ENCODE measurements at places on chromosomes 5 and 9.

GRCh38 chr5:61409568-61409967, 77.5 kb downstream of the ZSWIM6 start:
- peak; percentile 63 for DNase-seq

DNA sequence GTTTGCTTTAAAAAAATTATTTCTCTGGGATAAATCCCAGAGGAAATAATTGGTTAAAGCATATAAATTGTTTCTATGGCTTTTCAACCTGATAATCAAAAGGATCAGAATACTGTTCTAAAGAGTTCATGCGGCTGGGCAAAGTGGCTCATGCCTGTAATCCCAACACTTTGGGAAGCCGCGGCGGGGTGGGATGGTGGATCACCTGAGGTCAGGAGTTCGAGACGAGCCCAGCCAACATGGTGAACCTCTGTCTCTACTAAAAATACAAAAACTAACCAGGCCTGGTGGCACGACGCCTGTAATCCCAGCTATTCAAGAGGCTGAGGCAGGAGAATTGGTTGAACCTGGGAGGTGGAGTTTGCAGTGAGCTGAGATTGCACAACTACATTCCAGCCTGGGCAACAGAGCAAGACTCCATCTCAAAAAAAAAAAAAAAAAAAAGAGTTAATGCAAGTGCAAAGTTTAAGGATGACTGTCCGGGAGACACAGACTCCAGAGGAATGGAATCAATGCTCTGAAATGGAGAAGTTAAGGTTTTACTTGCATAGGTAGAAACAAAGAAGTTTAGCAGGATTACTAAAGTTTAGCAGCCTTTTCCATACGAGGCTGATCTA, 16.6 kb upstream of the GRHPR start:
- no peak for DNase-seq

DNA sequence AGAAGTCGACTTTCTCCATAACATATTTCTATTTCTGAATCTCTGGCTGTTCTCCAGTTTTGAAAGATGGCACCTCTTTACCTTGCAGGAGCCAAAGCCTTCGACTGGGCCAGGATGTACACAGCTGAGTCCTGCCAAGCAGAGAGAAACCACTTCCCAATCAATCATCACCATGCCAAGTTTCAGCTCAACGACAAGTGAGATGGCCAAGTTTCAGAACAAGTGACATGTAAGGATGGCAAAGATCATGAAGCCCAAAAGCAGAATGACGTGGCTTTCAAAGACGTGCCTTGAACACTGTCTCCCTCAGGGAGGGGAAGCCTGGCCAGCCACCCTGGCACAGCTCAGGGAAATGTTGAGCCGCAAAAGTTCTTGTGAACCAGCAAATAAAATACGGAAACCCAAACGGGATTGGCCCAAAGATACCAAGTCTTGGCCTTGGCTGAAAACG, 17.7 kb downstream of the STK10 start:
- DNase-seq = no peak

DNA sequence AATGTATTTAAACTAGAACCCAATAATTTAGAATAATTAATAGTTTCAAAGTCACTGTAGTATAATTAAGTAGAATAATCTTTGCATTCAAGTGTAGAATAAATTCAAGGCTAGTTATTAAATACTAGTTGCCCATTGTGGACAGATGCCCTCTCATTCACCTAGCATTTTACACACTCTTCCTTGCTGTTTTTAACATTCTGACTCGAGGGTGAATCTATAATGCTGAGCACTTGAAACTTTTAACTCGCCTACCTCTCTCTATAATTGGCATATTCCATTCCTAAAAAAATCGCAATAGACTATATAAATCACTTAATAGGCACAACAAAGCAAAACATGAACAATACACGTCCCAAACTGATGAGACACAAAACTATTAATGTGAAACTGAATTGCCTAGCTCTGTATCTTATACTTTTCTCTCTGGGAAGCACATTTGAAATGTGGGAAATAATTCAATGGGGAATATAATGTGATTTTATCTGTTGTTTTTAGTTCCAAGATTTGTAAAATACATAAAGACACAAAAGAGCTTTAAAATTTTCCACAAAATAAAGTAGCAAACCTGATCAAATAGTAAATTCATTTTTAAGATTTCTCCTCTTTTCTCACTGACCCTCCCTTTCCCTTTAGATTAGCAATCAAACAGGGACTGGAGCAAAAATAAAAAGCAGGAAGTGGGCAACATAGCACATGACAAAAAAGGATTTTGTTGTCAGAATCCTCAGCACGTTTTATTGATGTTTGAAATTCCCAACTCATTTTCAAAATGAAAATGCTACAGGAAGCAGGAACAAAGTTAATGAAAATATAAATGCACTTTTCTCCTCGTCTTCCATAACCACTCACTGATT, 295.6 kb downstream of the PDE4D start:
- no peak for DNase-seq

GRCh38 chr5:32586276-32586599, 881 bp downstream of the SUB1 start:
- no peak for DNase-seq

- DNase-seq = no peak
Measured at GRCh38 chr9:76502746-76503145, 43.8 kb downstream of the GCNT1 start.

GRCh38 chr5:68407311-68408239, 192.0 kb downstream of the PIK3R1 start:
- DNase-seq = no peak

DNA sequence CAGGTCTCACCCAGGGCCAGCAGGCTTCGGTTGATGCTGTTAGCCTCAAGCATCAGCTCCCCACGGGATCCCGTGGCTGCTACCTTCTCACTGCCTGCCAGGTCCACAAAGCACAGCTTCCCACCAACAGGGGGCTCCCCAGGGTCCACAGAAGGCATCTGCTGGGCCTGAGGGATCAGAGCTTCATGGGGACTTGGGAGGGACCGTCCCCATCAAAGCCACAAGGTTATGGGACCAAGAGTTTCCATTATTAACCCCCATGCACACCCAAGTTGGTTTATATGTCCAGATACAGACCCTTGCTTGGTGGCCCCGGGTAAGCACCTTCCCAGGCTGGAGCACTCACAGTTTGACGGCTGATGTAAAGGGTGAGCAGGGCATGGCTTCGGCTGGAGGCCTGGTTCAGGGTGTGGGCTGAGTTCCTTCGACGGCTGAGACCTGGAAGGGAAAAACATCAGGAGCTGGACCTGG, 3.0 kb downstream of the KIF12 start:
- DNase-seq = no peak

- no peak for DNase-seq
Measured at GRCh38 chr5:34043099-34043876, at the start of gene C1QTNF3. Gene C1QTNF3, minus strand, starts transcription at chr5:34043213. Its CDS starts 88 bp downstream, at chr5:34043125.

DNA sequence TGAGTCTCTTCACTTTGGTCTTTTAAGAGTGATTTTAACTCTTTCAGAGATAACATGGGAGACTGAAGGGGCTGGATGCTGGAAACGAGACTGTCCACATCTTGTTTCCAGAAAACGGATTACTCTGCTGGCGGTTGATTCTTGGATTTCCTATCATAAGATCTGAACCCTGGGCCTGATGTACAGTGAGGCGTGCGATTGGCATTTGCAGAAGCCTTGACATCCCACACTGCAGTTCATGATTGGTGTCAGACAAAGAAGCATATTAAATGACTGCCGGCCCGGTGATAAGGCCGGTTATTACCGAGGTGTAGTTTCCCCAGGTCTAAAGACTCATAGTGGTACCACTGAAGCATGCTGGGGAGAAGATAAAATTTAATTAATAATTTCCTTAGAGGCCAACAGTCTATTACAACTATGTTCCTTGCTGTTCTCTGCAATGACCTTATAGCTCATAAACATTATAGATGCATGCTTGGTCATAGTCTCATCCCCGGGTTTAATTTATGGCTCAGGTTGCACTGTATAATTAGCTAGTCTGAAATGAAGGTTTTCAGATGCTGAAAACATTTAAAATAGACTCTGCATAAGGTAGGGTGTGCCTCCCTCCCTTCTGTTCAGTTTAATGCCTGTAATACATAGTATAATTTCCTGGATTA, 99.2 kb downstream of the PPP2R2B start:
- no peak for DNase-seq

GRCh38 chr5:120988941-120989340, 524.8 kb downstream of the PRR16 start:
- no peak for DNase-seq

DNA sequence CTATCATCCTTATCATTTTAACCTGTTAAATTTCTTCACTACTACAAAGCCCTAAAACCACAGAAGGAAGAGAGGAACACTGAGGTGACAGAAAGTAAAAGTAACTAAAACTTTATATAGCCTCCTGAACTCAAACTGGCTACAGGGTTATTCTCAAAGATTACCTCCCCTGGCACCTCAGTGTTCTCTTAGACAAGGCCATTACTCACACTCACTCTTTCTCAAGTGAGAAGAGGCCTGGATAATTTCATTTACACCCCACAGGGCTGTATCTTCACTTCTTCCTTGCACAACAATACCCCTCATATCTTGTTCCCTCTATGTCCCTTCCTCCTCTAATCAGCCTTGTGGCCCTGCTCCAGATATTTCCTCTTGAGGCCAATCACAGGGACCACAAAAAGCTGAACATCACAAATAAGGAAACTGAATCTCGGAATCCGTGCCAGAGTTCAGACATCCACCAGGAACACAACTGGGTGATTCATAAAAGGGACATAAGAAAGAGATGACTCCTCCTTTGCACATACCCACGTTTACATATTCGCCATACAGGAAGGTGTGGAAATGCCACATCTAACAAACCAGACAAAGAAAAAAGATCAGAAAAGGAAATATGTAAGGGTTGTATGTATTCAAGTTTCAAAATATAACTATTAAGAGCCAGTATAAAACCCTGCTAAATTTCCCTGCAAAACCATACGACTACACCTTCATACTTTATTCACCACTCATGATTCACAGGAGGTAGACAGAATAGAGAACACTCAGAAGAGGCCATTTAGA, 1.7 kb upstream of the KLHL3 start:
- no peak for DNase-seq

- DNase-seq = no peak
Measured at GRCh38 chr5:75142566-75143136, 90.3 kb upstream of the GCNT4 start.

- DNase-seq = no peak
Measured at GRCh38 chr9:2979957-2980610, 136.2 kb upstream of the PUM3 start.

DNA sequence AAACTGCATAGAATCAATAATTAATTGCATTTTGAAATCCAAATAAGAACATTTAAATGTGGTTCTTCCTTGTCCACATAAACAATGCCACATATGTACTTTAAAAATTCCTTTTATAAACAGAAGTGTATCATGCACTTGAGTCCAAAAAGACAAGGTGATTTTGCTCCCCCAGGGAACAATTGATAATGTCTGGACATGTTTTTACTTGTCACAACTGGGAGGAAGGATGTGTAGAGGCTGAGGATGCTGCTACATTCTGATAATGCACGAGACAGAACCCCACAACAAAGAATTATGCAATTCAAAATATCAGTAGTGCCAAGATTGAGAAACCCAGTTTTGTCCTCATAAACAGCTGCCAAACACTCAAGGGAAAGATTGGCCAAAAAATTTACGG, 181.1 kb upstream of the ISL1 start:
- DNase-seq = no peak

DNA sequence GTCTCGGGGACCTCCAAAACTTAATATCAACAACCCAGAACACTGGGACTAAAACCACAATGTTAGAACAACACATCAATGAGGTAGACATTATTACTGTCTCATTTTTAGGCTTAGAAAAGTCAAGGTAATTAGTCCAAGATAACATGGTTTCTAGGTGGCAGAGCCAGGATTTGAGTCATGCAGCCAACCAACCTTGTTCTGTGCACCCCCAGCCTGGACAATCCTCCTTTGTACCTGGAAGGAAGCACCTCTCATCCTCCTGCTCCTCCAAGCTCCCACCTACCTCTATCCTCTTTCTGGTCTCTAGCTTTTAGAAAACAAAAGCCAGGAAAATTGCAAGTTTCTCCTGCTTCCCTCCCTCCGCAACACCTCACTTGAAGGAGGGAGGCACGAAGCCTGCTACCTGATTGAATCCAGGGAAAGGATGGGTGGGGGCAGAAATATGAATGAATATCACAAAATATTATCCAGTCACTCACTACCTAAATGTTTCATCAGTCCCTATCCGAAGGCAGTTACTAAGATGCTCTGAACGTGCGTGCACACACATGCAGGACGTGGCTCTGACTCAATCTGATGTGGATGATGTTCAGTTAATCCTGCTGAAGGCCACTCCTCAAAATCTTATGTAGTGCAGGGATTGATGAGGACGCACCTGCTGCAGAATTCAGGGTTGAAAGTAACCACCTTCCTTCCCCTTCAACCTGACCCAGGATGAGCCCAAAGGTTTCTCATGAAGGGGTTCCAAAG, 26.3 kb upstream of the TTC1 start:
- DNase-seq = no peak

- peak; percentile 97 for DNase-seq
Measured at GRCh38 chr9:128771745-128772519, at the start of gene ZER1. Gene ZER1, minus strand, starts transcription at chr9:128771927. Its CDS starts 16,362 bp downstream, at chr9:128755565.

- no peak for DNase-seq
Measured at GRCh38 chr5:147704544-147704943, 78.0 kb downstream of the JAKMIP2 start.

DNA sequence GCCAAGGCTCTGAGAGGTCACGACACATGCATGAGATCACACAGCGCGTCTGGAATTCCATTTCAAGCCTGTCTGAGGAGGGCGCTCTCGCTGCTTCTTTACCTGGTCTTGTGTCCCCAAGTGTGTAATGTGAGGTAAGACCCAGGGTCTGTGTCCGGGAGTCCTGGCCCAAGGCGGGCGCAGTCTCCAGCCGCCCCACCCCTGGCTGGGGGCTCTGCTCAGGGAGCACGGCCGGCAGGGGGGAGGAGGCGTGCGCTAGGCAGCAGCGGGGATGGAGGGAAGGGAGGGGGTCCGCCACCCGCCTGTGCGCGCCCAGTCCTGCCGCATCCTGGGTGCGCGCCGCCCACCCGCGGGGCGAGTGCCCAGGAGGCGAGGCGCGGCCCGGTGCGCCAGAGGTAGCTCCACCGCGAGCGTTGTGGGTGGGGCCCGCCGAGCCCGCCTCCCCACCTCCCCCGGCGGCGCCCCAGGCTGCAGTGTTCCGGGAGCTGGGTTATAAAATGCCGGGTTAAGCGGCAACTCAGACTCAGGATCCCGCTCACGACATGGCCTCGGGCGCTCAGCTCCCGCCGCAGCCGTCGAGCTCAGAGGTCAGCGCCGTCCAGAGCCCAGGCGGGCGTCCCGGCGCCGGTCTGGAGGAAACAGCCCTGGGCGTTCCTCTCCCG, at the start of gene CCNI2:
Gene CCNI2 (plus strand): TSS at position 473 of the 662 bp plus-strand sequence. CDS start 70 bp downstream, at position 543.
- DNase-seq = peak; percentile 81

DNA sequence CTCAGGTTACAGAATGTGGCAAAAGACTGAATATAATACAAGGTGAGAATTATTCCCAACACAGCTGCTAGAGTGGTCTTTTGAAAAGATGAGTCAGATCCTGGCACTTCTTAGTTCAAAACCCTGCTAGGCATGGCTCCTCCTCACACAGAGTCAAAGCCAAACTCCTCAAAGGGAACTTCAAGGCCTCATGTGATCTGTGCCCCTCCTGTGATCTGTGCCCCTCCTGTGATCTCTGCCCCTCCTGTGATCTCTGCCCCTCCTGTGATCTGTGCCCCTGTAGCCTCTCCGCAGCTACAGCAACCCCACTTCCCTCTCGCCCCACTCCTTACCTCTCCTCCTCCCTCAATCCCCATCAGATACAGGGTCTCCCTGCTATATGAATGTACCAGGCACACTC, 525.5 kb upstream of the CCNG1 start:
- peak; percentile 53 for DNase-seq

Data from DMS53 (cell line).